Stimulated activated CD8-positive, alpha-beta memory T cell treated with anti-CD3 and anti-CD28 coated beads, Interleukin-15, amount 100 ng/mL, for 1 hour (primary cell): ENCODE measurements at places on chromosomes 7 and 10.

DNA sequence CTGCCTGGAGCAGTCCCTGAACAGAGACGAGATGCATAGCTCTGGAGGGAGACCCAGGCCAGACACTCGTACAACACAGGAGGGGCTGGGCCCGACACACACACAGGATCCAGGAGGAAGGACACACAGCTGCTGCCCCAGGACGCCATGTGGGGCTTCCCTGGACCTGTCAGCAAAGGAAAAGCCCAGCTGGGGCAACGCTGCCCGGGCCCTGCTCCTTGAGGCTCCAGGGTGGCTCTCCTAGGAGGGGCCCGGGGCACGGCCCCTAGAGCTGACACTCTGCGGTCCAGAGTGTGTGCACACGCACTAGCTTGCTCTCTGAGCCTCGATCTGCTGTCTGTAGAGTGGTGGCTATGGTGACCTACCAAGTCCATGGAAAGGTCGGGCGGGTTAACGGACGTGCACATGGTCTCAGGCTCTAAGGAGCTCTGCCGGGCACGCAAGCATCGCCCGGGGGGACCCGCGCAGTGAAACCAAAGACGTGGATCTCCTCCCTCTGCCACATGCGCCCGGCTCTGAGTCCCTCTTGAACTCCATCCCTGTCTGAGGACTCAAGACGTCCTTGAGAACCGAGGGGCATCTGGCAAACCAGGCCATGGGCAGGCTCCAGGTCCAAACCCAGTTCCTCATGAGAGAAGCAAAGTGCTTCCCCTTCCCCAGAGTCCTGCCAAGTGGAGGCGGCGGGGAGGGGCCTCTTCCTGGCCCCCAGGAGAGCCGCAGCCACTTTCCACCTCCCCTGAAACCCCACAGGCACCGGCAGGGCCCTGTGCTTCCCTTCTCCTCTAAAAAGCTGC is 279.0 kb downstream of the ELFN1 start:
- DNase-seq, result no peak

DNA sequence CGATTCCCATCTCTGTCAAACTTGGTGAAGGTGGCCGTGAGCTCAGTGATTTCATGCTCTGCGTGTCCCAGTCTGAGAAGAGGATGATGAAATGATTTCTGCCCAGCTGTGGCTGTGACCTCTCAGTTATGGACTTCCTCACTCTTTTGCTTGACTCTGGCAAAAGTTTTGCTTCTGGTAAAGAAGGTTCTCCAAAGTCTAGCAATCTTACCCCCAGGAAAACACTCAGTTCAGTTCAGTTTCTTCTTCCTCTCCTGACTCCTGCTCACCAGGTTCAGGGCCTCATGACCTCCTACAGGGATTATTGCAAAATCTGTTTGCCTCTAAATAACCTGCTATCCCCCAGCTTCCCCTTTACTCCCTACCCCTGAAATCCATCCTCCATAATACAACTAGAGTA is 4.9 kb upstream of the BLOC1S2 start:
- DNase-seq, result no peak

- DNase-seq, result no peak
Measured at GRCh38 chr7:66146701-66147100, 32.1 kb downstream of the CRCP start.

GRCh38 chr10:14116021-14116420 is 214.7 kb downstream of the FRMD4A start:
- no peak for DNase-seq

DNA sequence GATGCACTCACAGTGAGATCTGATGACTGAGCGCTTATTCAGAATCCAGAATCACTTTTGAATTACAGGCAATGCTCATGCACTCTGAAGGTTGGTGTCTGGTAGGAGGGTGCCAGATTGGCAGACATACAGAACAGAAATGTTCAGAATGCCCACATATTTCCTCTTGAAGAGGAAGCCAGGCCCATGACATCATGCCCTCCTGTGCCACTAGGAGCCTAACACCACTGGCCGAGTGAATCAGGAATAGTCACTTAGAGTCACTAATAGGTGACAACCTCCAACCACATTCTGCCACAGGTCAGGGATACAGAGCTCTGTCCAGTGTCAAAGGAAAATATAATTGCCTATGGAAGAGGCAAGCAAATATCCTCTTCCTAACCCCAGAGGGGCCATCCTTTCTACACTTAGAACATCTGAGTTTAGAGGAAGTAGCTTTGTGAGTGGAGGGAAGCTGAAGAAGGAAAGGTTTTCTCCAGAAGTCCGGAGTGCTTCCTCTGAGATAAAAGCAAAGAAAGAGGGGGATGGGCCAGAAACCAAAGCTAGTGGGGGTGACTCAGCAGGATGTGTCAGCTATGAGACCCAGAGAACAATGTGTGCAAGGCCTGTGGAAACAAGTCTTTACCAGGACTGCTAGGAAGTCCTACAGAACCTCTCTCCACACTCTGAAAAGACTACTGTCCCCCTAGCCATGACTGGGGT is 838.8 kb downstream of the GRID1 start:
- DNase-seq, result no peak

DNA sequence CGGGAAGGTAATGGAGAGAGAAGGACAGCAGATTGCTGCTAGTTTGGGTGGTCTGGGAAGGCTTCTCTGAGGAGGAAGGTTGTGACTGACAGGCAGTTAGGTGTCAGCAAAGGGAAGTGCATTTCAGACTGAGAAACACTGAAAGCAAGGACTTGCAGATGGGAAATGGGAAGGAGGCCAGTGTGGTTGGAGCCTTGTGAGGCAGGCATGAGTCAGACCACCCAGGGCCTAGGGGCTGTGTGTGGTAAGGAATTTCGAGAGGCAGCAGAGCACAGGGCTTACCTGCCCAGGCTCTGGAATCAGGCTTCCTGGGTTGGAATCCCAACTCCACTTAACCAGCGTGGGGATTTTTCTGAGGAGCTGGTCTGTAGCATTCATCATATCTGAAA is 53.5 kb downstream of the NRF1 start:
- DNase-seq, result no peak
